ENCODE measurements at places on chromosomes 5 and 9. TPM values are rescaled to one million over a fixed set of nuclear protein-coding genes. Genes with fewer than 3 reads are reported as not detected.

GRCh38 chr9:71684566-71684965 lies 83.7 kb downstream of the CEMIP2 start:
- H3K27ac ChIP-seq, result no peak overlapping the region
- peaks cover 44% of the 10 kb centered on the region for H3K4me1 ChIP-seq
- no peak for DNase-seq
- H3K36me3 ChIP-seq, result peaks cover 60% of the 10 kb centered on the region
- H3K27me3 ChIP-seq, result no peaks in the 10 kb centered on the region

DNA sequence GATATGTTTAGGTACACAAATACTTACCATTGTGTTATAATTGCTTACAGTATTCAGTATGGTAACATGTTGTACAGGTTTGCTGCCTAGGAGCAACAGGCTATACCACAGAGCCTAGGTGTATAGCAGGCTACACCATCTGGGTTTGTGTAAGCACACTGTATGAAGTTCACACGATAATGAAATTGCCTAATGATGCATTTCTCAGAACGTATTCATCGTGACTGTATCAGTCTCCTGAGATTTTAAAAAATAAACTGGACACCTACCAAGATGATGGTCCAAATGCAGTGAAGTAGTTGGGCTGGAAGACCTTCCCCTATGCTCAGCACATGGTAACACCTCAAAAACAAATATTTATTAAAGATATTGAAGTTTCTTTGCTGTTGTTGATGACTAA lies 103.3 kb upstream of the NFIB start:
- H3K27me3 ChIP-seq, result no peaks in the 10 kb centered on the region
- DNase-seq, result no peak
- no peak overlapping the region for H3K27ac ChIP-seq
- H3K4me1 ChIP-seq, result no peaks in the 10 kb centered on the region
- H3K36me3 ChIP-seq, result no peaks in the 10 kb centered on the region

The HRCT1 gene
- total RNA-seq, result 0.65 TPM

DNA sequence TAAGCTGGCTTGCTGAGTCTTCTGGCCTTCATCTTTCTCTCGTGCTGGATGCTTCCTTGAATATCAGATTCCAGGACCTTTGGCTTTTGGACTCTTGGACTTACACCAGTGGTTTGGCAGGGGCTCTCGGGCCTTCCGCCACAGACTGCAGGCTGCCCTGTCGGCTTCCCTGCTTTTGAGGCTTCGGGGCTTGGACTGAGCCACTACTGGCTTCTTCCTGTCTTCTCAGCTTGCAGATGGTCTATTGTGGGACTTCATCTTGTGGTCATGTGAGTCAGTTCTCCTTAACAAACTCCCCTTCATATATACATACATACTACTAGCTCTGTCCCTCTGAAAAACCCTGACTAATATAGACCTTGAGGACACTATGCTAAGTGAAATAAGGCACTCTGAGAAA lies 78.3 kb upstream of the SSBP2 start:
- no peak overlapping the region for H3K27ac ChIP-seq
- H3K4me3 ChIP-seq, result no peak overlapping the region
- no peak for DNase-seq
- no peaks in the 10 kb centered on the region for H3K36me3 ChIP-seq
- H3K27me3 ChIP-seq, result no peaks in the 10 kb centered on the region

The SLC45A2 gene
- total RNA-seq, result 0.74 TPM

DNA sequence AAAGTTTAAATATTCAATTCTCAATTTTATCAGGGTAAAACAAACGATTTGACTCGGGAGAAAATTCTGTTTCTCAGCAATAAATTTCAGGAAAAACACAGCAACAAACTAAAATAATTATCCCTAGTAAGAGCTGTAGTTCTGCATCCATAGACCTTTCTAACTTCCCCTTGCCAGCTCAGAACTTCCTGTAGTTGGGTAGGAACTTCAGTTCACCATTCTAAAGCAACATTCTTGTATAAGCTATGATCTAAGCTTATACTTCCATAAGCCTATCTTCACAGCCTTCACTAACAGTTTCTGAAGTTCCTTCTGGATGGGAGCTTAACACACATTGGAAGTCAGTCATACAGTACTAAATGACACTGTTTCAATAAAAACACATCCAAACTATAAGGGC lies 96.6 kb downstream of the UBAP2 start:
- no peaks in the 10 kb centered on the region for H3K36me3 ChIP-seq
- H3K4me1 ChIP-seq, result no peaks in the 10 kb centered on the region
- no peaks in the 10 kb centered on the region for H3K27me3 ChIP-seq
- no peak overlapping the region for H3K4me3 ChIP-seq

DNA sequence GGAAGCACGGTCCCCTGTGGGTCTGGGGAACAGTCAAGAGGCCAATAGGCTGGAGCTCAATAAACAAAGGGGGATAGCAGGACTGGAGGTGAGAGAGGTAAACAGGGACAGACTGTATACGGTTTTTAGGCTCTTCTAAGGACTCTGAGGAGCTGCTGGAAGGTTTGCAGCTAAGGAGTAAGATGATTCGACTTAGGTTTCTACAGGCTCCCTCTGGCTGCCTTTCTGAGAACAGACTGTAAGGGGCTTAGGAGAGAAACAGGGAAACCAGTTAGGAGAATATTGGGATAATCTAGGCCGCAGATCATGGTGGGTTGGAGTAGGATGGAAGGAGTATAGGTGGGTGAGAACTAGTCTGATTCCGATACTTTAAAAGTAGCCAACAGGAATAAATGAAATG lies 10.4 kb downstream of the CDK5RAP2 start:
- no peak overlapping the region for H3K27ac ChIP-seq
- no peaks in the 10 kb centered on the region for H3K4me1 ChIP-seq
- no peak overlapping the region for H3K4me3 ChIP-seq
- no peak for DNase-seq
- H3K27me3 ChIP-seq, result no peaks in the 10 kb centered on the region

DNA sequence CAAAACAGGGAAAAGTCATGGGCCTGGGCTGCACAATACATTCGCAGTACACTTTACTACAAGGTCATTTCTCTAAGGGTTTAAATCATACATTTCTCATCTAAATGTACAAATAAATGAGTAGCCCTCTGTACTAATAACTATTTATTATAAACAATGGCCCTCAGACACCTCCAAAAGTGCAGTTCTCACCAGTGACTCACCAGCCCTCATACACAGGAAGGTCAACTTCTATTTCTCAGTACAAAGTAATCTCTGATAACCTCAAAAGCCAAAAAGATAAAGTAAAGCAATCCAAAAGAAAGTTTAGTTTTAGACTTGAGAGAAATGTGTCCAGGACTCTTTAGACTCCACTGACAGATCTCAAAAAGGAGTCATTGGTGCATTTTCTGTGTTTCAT lies 1258.1 kb upstream of the CDH6 start:
- H3K27me3 ChIP-seq, result no peaks in the 10 kb centered on the region
- H3K36me3 ChIP-seq, result no peaks in the 10 kb centered on the region
- no peak overlapping the region for H3K4me3 ChIP-seq
- no peaks in the 10 kb centered on the region for H3K4me1 ChIP-seq
- no peak overlapping the region for H3K27ac ChIP-seq

DNA sequence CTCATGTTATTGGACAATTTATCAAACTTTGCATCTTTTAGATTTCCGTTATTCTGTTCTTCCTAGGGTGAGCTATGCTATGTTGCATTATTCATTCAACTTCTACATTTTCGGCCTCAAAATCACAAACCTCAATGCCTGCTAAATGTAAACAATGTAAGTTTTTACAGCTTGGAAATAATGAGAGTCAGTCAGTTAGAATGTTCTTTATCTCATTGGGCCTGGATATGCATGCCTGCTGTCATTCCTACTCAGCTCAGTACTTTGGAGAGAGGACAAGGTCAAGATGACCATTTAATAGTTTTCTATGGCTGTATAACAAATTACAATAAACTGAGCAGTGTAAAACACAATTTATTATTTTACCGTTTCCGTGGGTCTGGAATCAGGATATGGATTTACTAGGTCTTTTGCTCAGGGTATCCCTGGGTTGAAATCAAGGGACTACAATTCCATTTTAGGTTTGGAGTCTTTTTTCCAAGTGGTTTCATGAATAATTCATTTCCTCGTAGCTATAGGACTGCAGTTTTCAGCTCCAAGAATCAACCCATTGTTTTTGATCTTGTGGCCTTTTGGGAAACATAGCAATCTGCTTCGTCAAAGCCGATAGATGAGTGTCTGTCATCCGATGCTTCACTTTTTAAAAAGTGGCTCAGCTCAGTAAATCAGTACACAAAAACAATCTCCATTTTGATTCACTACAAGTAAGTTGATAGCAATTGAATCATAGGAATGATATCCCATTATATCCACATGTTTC lies 1143.2 kb upstream of the CDH6 start:
- DNase-seq, result no peak
- no peaks in the 10 kb centered on the region for H3K27me3 ChIP-seq
- no peaks in the 10 kb centered on the region for H3K4me1 ChIP-seq
- no peaks in the 10 kb centered on the region for H3K36me3 ChIP-seq
- no peak overlapping the region for H3K4me3 ChIP-seq
- H3K27ac ChIP-seq, result no peak overlapping the region

GRCh38 chr5:29796013-29796412 lies 1397.5 kb upstream of the CDH6 start:
- no peak for DNase-seq
- no peak overlapping the region for H3K4me3 ChIP-seq
- H3K36me3 ChIP-seq, result no peaks in the 10 kb centered on the region
- H3K4me1 ChIP-seq, result no peaks in the 10 kb centered on the region
- H3K27ac ChIP-seq, result no peak overlapping the region

- no peak overlapping the region for H3K4me3 ChIP-seq
- no peak overlapping the region for H3K27ac ChIP-seq
- H3K4me1 ChIP-seq, result peaks cover 8% of the 10 kb centered on the region
- no peaks in the 10 kb centered on the region for H3K36me3 ChIP-seq
- DNase-seq, result no peak
Measured at GRCh38 chr5:168215646-168216045, 75.8 kb upstream of the WWC1 start.
